ENCODE measurements at places on chromosomes 3 and 15.

DNA sequence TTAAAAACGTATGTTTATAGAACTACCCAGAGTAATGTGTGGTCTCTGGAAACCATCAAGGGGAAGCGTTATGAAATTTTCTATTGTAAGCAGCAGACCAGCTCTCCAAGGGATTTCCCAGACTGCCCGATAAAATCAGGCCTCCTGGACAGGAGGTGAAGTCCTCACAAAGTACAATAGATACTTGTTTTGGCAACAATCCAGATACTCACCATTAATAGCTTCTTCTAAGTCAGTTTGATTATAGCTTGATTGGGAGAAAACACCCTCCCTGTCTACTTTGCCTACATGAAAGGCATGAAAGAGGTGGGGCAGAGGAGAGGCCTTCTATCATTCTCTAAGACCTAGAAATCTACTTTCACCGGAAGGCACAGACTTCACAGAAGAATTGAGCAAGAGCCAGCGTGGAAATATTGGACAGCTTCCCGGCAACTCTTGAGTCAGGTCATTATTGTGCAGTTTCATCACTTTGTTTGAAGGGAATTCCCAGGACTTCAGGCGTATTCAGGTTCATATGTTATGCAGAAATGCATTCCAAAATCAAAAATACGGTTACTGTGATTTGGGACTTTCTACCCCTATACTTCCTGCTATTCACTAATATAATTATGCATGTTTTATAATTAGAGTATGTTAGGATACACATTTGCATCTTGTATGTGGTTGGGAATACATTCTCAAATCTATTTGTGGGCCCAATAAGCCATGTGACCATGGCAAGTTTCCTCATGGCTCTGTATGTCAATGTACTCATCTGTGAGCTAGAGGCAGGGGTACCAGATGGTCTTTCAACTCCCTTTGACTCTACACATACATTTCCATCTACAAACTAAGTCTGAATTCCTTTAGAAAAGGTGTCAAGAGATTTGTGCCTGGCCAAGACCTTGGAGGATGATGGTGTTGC is 103.5 kb downstream of the CD47 start:
- DNase-seq, result peak; percentile 22

- DNase-seq, result peak; percentile 39
Observed at GRCh38 chr3:52446631-52447511, 2.0 kb upstream of the SEMA3G start.

GRCh38 chr3:150367757-150368156 is 40.3 kb upstream of the TSC22D2 start:
- DNase-seq, result no peak

GRCh38 chr15:59294574-59295260 is 78.0 kb downstream of the MYO1E start:
- DNase-seq, result no peak

DNA sequence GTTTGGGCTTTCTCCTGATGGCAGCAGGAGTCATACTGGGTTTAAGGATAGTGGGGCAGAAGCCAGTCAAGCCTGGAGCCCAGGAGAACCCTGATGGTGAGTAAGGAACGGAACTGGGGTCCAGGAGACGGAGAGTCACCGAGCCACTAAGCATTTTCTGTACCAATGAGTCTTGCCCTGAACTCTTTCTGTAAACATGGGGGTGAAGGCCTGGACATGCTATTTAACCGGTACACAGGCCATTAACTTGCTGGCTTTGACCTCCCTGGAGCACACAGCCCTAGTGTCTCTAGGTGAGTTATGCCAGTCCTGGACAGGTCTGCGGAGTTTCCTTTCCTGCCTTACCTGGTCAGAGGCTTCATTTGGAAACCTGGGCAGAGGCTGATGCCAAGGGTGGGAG is 3.9 kb downstream of the SLC6A6 start:
- DNase-seq, result no peak

DNA sequence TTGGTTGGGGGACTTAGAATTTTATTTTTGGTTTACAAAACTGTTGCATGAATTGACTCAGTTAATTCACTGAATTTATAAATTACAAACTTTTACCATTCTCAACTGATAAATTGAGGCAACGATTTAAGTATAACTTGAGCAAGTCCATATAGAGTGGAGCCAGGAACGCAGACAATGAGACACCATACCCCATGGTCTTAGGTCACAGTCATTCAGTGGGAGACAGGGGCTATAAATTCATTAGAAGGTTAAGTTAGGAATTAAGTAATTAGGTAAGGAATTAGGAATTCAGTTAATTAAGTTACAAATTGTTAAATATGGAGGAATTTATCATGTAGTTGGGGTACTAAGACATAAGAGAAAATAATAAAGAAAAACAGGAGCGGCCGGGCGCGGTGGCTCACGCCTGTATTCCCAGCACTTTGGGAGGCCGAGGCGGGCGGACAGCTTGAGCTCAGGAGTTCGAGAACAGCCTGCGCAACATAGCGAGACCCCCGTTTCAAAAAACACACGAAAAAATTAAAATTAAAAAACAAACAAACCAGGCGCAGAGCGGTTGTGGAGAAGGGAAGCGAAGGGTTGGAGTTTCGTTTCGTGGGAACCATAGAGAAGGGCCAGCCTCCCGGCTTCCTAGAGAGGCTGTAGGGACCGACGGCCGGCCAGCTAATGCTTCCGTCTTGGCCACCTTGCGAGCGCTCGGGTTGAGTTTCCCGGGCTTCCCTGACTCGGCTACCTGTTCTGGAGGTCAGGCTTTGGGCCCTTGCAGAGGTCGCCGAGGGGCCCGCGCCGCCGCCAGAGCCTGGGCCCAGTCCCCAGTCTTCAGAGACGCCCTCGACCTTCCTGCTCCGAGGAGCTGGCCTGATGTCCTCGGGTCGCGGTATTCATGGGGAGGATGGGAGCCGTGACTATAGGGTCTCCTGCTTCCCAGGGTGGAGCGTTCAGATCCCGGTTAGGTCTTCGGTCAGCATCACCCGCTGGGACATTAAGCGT is at the start of gene ZNF619:
ZNF619 (plus strand) TSS at position 645 of the 993 bp plus-strand sequence. CDS start 858 bp downstream, outside the sequence.
- peak; percentile 33 for DNase-seq

- DNase-seq, result no peak
Observed at GRCh38 chr15:91733661-91734060, 119.8 kb upstream of the SLCO3A1 start.

DNA sequence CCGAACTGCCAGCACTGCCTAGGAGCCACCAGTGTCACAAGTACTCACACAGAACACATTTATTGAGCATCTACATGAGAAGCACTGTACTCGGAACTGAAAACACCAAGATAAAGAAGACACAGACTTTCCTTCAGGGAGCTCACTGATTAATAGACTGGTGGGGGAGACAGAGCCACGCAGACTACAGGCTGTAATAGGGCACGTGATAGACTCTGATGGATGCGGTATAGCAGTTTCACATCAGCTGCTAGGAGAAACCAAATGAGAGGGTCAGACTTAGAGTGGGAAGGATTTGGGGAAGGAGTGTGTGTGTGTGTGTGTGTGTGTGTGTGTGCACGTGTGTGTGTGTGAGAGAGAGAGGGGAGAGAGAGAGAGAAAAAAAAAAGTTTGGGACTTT is 12.1 kb downstream of the EPHB1 start:
- no peak for DNase-seq

DNA sequence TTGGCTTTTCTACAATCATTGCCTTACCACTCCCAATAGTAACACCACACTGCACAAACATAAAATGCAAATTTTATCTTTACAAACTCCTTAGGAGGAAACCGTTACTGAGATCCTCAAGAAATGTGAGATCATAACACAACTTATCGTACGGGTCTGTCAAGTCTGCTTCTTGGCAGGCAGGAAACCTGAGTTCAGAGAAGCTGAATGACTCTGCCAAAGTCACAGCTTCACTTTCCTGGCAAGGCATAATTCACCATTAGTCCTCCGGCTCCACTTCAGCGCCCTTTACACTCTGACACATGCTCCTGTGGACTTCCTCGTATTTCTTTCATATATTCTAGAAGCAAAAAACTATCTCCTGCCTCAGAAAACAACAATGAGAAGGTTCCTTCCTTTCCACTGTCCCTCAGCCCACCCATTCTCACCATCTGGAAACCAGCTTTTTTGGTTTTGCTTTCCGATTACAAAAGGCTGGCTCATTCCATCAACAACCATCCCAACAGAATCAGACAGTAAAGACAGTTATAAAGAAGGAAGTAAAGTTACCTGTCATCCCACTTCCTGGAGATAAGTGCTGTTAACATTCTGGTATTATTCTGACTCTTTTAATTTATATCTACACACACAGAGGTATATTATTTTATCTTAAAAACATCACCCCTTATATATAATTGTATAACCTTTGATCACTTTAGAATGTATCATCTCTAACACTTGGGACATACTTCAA is 223.4 kb downstream of the STT3B start:
- no peak for DNase-seq

- DNase-seq, result no peak
Observed at GRCh38 chr3:151135541-151136337, 50.3 kb downstream of the MED12L start.

DNA sequence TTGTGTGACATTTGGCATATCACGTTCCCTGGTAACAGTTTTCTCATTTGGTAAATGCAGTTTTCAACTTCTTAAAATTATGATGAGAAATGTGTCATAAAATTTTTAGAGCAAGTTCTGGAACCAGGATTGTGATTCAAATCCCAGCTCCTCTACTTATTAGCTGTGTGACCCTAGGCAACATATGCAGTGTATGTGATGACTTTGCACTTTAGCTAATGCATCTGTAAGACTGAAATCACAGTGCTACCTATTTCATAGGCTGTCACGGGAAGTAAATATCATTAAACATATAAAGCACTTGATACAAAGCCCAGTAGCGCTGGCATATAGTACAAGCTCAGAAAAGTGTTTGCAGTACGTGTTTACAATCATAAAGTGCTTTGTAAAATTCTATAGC is 419.4 kb downstream of the GRM7 start:
- DNase-seq, result no peak

DNA sequence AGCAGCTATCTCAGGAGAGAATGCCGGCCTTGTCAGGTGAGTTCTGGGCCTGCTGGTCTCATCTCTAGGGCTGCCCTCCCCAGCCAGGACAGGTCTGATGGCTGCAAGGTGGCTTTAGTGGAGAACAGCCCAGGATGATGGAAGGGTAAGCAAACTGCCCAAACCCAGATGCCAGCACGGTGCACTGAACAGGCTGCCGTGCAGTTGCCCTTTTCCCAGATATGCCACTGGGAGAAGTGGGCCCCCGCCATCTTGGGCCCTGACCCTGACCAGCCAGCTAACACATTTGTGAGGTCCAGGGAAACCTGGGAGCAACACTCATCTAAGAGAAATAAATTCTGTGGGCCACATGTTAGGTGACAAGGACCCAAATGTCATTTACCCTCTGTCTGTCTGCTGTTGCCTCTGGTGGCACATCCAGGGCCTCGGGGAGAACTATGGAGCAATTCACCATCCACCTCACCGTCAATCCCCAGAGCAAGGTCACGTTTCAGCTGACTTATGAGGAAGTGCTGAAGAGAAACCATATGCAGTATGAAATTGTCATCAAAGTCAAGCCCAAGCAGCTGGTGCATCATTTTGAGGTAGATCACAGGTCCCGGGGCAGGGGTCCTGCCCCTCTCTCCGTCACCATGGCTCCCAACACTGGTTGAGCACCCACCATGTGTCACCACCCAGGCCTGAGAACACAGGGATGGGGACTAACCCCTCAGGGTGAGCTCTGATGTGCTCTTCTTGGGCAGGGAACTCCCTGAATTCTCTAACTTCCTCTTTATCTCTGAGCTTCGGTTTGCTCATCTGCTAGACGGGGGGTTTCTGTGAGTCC is 1.8 kb downstream of the ITIH1 start:
- no peak for DNase-seq

DNA sequence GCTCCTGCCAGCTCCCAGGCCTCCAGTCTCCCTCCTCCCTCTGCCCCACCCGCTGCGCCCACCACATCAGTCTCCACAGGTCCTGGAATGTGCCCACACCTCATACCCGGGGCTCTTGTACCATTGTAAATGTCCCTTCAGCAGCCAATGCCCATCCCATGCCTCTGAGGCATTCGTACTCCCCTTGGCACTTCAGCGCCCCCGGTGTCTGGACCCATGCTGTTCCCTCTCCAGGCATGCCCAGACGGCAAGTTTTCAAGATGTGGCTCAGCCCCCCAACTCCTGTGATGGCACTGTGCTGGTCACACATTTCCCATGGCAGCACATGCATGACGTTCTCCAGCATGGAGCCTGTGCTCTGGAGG is 13.3 kb downstream of the PLXND1 start:
- DNase-seq, result no peak

- DNase-seq, result no peak
Observed at GRCh38 chr3:126111566-126112475, 27.9 kb upstream of the SLC41A3 start.

- DNase-seq, result no peak
Observed at GRCh38 chr3:14703128-14703750, 28.3 kb downstream of the C3orf20 start.
